OCI-LY7 (cell line): ENCODE measurements at places on chromosomes 13 and 19.

DNA sequence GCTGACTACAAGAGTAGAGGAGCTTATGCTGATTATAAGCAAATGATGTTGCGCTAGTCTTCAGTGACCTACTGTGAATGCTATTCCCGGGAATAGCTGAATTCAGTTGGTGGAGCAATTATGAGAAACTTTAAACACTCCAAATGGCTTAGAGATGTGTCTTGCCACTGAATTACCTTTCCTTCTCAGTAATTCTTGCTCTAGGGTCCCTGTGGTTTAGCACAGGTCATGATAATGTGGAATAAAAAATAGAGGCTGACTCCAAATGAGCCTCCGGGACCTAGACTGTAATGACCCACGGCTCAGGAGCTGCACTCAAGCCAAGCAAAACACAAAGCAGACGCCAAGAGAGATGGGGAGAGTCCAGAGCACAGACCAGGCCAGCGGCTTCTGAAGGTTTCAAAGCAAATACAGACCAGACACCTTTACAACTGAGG is 124.7 kb downstream of the RGCC start:
- no peak for DNase-seq

- no peak for DNase-seq
Measured at GRCh38 chr19:42366673-42367072, 23.4 kb downstream of the CNFN start.

DNA sequence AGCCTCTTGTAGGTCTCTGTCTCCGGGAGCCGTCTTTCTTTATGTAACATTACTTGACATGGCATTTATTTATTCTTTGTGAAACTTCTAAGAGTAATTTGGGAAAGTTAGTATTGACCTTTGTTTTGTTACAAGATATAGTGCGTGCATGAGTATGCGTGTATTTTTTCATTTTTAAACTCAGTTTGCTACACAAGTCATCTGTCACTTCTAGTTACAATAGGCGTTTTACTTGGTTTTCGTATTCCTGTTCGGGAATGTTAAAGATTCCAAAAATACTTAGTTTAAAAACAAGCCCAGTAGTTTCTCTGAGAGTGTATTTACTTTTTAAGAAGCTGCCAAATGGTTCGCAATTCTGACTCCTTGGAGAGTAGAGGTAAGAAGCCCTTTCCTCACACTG is 3.2 kb downstream of the PDS5B start:
- DNase-seq: no peak

- no peak for DNase-seq
Measured at GRCh38 chr19:57239982-57240310, 486 bp upstream of the ZNF805 start.

DNA sequence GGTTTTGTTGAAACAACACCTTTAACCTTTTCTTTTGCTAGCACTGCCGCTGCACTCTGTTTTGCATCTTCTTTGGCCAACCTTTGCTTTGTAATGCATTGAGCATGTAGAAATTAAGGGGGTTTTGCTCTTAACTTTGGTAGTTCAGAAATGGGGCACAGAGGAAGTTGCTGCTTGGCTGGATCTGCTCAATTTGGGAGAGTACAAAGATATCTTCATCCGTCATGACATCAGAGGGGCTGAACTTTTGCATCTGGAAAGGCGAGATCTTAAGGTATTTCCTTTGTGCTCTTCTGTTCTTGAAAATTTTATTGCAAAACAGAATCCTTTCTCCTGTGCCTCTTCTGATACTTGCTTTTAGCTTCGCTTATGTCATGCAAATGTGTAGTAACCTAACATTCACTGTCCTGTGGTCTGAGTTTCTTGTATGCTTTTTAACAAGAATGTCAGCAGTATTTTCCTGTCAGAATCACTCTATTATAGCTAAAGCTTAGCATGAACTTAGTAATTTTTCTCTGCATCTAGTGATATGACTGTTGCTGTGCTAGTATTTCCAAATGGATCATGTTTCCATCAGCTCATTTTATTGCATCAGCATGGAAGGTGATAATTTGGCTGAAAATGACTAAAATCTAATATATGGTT is 50.7 kb upstream of the AKAP11 start:
- DNase-seq: no peak

DNA sequence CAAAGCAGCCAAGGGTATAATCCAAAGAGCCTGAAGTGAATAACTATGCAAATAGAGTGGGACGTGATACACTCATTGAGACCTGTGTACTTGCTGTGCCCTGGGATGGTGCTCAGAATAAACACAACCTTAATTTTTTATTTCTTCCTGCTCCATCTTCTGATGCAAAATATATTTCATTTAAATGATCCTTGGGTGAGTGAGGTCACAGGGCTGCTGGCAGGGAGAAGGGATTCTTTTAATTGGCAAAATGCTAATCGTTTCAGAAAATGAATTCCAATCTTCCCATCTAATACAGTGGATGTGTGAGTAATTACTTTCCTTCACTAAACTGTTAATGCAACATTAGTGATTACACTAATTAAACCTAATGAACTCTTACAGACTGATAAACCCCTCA is 63.5 kb downstream of the SIAH3 start:
- no peak for DNase-seq

GRCh38 chr19:57935731-57936130 is 529 bp upstream of the ZNF418 start:
- DNase-seq: no peak

DNA sequence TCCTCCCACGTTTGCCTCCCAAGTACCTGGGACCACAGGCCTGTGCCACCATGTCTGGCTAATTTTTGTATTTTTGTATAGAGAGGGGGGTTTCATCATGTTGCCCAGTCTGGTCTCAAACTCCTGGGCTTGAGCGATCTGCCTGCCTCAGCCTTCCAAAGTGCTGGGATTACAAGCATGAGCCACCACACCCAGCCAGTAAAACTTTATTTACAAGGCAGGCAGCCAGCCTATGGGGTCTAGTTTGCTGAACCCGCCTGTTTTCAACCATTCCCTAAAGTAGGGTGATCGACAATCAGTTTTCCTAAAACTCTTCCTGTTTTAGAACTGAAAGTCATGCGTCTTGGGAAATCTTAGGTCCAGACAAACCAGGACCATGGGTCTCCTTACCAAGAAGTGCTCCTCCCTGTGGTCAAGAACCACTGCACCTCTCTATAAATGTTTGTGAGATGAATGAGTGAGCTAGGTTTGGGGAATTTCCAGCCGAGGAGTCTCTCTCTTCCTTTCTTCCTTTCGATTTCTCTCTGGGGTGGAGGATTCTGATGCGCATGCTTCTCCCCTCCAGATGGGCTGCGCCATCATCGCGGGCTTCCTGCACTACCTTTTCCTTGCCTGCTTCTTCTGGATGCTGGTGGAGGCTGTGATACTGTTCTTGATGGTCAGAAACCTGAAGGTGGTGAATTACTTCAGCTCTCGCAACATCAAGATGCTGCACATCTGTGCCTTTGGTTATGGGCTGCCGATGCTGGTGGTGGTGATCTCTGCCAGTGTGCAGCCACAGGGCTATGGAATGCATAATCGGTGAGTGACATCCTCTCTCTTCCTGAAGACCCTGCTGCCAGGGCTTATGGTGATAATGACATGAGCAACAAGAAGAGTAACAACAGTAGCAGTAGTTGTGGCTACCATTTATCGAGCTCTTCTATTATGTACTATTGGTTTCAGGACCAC is 38.7 kb downstream of the ADGRE1 start:
- no peak for DNase-seq

DNA sequence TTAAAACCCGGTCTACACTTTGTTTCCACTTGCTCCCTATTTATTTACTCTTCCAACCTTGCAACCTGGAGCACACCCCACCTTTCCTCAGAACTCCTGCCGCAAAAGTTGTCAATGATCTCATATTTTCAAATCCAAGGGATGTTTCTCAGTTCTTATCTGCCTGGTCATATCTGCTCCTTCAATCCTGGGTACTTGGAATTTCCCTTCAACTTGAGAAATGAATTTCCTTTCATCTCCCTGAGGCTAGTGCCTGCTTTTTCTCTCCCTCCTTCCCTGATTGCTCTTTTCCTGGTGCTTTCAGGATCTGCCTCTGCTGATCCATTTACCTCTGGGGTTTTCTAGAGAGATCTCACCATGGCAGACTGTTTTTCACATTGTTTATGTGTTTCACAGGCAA is 154.8 kb upstream of the IRS2 start:
- no peak for DNase-seq

- no peak for DNase-seq
Measured at GRCh38 chr13:26517936-26518335, 39.5 kb upstream of the WASF3 start.

DNA sequence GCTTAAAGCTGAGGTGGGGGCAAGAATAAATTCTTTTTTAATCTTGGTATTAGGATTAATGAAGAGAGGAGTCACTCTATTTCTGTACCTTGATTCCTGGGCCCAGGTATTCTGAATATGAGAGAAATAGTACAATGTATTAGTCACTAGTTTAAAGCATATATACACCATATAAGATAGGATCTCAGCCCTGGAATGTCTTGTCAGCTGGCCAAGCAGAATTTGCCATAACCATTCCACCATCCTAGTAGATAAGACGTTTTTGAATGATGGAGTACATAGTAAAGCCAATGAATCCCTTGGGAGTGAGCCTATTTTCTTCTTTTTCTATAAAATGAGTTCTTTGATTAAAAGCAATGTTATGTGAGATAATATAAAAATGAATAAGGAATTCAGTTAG is 55.6 kb downstream of the UFM1 start:
- no peak for DNase-seq

DNA sequence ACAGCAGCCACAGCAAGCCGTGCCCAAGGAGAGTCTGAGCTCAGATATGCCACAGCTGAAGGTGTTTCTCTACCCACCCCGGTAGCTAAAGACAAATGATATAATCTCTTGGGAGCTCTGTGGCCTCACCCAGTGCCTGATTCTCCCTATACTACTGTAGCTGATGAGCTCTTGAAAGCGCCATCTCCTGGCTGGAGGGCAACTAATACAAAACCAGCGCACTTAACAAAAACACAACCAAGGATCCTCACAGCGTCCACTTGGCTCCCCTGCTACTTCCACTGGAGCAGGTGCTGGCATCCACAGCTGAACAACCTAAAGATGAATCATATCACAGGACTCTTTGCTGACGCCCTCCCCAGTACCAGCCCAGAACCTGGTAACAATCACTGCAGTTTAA is 1212.0 kb downstream of the PCDH17 start:
- DNase-seq: no peak

- no peak for DNase-seq
Measured at GRCh38 chr19:30663611-30664174, 291.5 kb downstream of the ZNF536 start.

GRCh38 chr13:35785576-35786303 is 309.3 kb upstream of the MAB21L1 start:
- no peak for DNase-seq

GRCh38 chr19:6103217-6103644 is 7.1 kb downstream of the RFX2 start:
- no peak for DNase-seq

DNA sequence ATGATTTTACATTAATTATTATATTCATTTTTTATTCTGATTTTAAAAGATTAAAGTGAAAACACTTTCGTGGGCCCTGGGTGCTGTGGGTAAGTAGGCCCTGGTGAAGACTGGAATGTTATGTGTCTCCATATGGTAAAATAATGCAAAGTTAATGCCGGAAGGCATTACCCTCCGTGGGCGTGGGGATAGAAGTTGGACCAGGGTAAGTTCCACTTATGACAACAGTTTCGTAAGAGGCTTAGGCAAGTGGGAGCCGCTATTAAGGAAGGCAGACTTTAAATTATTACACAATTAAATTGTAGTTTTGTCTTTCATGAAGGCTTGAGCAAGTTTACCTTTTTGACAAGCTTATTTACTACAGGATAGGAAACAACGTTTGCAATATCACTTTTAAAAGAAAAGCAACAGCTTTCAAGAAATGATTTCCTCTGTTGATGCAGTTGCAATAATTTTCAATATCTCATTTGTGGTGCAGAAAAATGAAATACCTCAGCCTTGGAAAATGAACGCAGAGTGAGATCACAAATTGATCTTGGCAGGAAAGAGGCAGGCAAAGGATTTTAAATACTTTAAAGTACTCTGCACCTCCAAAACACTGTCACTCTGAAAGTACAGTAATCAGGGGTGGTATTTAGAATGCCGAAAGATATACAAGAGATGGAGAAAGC is 310.6 kb downstream of the DCT start:
- no peak for DNase-seq

- no peak for DNase-seq
Measured at GRCh38 chr13:27956576-27957300, 12.4 kb downstream of the CDX2 start.

DNA sequence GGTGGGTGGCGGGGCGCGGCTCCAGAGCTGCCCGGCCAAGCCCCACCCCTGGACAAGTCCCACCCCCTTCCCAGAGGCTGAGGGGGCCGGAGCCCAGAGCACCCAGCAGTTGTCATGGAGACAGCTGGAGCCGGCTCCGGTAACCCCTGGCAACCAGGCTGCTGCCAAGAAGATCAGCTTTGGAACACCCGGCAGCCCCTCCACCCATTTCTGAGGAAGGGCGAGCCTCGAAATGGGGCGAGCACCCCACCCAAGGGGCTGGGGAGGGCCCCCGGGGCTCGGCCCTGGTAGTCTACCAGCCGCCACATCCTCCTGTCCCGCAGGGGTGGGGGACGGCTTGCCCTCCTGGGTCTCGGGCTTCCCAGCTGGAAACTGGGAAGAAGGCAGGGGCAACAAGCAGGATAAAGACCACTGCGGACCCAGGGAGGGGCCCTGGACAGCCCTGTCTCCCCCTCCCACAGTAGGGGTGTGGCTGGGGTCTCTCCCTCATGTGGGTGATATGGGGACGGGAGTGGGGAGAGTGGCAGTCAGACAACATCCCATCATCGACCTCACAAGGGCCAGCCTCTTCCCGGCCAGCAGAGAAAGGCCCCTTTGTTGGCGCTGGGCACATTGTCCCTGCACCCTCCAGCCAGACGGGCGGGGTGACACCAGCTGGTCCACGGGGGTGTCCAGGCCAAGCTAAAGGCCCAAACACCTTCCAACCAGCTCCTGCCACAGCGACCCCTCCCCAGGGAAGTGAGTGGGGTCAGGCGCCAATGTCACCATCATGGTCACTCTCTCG is 1.5 kb downstream of the CERS1 start:
- no peak for DNase-seq

DNA sequence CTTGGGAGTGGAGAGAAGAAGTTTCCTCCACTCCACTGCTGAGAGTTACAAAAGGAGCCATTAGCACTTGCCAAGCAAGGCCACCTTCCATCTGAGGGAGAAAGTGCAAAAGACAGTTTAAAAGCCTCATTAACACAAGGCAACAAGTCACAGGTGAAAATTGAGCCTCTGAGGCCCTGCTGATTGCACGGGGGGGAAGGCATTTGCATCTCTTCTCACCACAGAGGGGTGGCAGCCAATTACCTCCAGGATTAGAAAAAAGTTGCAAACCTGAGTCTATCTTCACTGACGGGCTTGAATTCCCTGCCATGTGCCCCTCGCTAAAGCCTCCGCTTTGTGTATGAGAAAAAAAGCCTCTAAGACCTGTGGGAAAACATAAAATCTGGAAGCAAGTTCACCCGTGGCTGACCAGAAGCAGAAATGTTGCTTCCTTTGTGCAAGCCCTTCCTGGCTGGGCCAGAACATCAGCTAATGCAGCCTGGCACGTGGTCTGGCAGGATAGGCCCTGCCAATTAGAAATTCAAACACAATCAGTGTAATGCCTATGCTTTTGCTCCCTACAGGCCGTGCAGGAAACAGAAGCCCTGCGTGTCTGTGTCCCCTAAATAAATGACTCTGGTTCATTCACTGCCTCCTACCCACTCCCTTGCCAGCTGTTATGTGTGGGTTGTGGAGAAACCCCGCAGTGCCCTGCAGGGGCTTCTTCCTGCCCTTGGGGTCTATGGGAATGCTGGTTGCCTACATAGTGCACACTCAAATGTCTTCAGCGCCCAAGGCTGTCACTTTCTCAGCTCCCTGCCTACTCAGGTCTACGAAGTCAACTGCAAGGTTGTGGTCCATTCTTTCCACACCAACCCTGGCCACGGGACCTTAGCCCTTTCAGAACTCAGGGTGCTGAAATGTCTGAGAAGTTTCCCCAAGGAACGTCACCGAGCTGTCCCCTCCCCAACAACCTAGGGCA is 150.2 kb downstream of the UQCRFS1 start:
- no peak for DNase-seq
